ENCODE measurements at places on chromosomes 5 and 9. TPM values are rescaled to one million over a fixed set of nuclear protein-coding genes. Genes with fewer than 3 reads are reported as not detected.

The TMEM252 gene
- total RNA-seq: not detected

The SYNPO gene
- 25.3 TPM for total RNA-seq

The MZB1 gene
- not detected for total RNA-seq

The LCP2 gene
- not detected for total RNA-seq

The ZFYVE16 gene
- total RNA-seq: 15.2 TPM

The TAL2 gene
- total RNA-seq: 0.32 TPM

The SOHLH1 gene
- total RNA-seq: 0.09 TPM

The HEMGN gene
- not detected for total RNA-seq

The CYLC2 gene
- not detected for total RNA-seq

The WNK2 gene
- 6.1 TPM for total RNA-seq

The GRAMD2B gene
- total RNA-seq: 0.86 TPM

The PCDHB1 gene
- total RNA-seq: not detected

The PHF24 gene
- total RNA-seq: 0.26 TPM

The ELOVL7 gene
- 9.5 TPM for total RNA-seq

The CDK5RAP2 gene
- 31.9 TPM for total RNA-seq

The FAM120AOS gene
- 52.3 TPM for total RNA-seq

The N4BP3 gene
- 1.2 TPM for total RNA-seq

The ANKRD18A gene
- total RNA-seq: 15.7 TPM

The PCDHA1 gene
- total RNA-seq: 0.21 TPM

The C9orf152 gene
- total RNA-seq: not detected

The SLC30A5 gene
- 39.0 TPM for total RNA-seq

The TAF1L gene
- total RNA-seq: not detected

The ASB6 gene
- 20.1 TPM for total RNA-seq

The PCDHGA5 gene
- total RNA-seq: 0.11 TPM

The PDCD1LG2 gene
- 0.39 TPM for total RNA-seq

The NMUR2 gene
- total RNA-seq: not detected

The ZNF79 gene
- total RNA-seq: 5.9 TPM

The GFI1B gene
- total RNA-seq: not detected

The ROR2 gene
- total RNA-seq: 2.9 TPM

The RGS3 gene
- 30.1 TPM for total RNA-seq

The ZFP2 gene
- 0.07 TPM for total RNA-seq

The PPIC gene
- 17.0 TPM for total RNA-seq

The ST8SIA4 gene
- total RNA-seq: 0.30 TPM

The SLC6A19 gene
- total RNA-seq: not detected

The STRBP gene
- 16.2 TPM for total RNA-seq

The C1QTNF3 gene
- total RNA-seq: not detected

The DAPK1 gene
- 12.9 TPM for total RNA-seq

The SLC25A2 gene
- total RNA-seq: not detected

The GFPT2 gene
- 51.8 TPM for total RNA-seq

The ANKDD1B gene
- total RNA-seq: 0.08 TPM

The KCNV2 gene
- total RNA-seq: not detected

The IFT74 gene
- 18.0 TPM for total RNA-seq

The CCNG1 gene
- 53.7 TPM for total RNA-seq

The ANKRA2 gene
- total RNA-seq: 14.9 TPM

The ZNF300 gene
- total RNA-seq: 3.0 TPM

The PCDH1 gene
- total RNA-seq: 1.7 TPM

The TMEM141 gene
- total RNA-seq: 55.2 TPM

The MYORG gene
- 4.2 TPM for total RNA-seq

The SLC23A1 gene
- 1.5 TPM for total RNA-seq

The PCDHB6 gene
- total RNA-seq: 1.2 TPM

The FIBCD1 gene
- 14.4 TPM for total RNA-seq

All from A549 treated with CpdA at 1 μM for 4 hours (cell line).